Suppressor macrophage treated with lipopolysaccharide for 1 hour (primary cell): ENCODE measurements at places on chromosomes 11 and 22.

DNA sequence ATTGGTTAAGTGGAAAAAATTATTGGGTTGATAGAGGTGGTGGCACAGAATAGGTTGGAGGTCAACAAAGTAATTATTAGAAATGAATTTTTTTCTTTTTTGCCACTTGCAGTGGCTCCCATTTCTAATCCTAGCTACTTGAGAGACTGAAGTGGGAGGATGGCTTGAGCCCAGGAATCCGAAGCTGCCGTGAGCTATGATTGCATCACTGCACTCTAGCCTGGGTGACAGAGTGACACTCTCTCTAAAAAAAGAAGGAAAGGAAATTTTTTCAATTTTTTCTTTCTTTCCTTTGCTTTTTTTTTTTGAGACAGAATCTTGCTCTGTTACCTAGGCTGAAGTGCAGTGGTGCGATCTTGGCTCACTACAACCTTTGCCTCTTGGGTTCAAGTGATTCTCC lies 2.2 kb upstream of the BCO2 start:
- no peak for DNase-seq

DNA sequence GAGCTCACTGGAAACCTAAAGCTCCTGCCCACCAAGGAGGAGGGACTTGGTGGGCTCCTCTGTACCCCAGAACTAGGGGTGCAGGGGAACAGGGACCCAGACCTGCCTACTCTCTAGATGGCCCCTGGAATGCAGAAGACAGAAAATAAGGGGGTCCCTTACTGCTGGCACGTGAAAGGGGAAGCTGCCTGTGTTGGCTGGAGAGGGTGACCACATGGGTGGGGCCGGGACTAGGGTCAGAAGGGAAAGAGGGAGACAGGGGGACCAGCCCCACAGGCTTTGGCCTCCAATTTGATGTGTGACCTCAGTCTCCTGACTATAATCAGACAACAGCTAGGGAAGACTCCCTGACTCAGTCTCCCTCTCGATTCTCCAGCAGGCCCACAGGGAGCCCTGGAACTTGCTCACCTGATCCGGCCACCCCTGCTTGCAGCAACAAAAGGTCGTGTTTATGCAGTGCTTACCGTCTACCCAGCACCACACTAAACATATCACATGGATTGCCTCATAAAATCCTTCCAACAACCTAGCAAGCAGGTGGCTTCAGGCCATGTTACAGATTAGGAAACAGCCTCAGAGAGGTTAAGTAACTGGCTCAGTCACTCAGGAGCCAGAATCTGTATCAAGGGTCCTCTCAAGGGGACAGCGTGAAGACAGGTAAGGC lies 10.2 kb downstream of the ARAP1 start:
- DNase-seq: no peak

GRCh38 chr11:80980227-80980626 lies 1539.4 kb upstream of the TENM4 start:
- no peak for DNase-seq

GRCh38 chr11:83161610-83162199 lies 4.8 kb downstream of the PCF11 start:
- DNase-seq: no peak

DNA sequence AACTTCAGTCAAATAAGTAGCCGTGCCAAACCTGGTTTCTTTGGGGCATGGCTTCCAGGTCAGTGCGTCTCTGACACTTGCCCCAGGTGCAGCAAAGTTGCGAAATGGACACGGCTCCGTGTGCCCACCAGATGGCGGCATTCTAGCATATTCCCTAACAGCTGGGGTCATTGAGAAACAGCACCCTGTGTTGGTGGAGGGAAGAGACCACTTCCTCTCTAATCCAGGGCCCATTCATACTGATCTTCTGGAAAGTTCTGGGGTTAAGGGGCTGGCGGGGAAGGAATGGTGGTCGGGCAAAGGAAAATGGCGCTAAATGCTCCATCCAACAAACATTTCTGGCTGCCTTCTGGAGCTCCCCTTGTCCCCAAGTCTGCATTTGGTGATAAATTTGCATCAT lies 141.2 kb upstream of the TIMP3 start:
- peak; percentile 82 for DNase-seq

DNA sequence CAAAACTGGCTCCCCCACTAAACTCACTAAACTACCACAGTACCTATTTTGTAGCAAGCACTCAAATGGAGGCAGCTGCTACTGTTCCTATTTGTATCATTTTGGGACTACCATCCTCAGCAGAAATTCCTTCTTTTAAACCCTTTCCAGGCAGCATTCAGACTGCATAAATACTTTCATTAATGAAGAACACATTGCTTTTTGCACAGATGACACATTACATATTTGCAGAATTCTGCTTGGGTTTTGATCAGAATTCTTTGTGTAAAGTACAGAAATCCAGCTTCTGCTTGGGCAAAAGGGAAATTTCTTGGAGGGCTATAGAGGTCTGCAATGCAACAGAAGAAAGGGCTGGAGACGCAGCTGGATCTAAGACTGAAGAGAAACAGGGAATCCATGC lies 24.2 kb downstream of the RBX1 start:
- DNase-seq: no peak

GRCh38 chr11:119361056-119361787 lies 14.7 kb upstream of the MFRP start:
- DNase-seq: peak; percentile 87

DNA sequence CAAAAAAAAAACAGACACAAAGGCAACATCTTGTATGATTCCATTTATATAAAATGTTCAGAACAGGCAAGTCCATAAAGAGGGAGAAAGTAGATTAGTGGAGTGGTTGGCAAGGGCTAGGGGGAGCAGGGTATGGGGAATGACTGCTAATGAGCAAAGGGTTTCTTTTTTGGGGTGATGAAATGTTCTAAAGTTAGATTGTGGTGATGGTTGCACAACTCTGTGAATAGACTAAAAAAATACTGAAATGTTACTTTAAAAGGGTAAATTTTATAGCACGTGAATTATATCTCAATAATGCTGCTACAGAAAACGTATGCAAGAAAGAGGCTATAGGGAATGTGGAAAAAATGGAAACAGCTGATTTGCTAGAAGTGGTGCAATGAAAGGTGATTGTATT lies 155.1 kb downstream of the TENM4 start:
- DNase-seq: peak; percentile 1

DNA sequence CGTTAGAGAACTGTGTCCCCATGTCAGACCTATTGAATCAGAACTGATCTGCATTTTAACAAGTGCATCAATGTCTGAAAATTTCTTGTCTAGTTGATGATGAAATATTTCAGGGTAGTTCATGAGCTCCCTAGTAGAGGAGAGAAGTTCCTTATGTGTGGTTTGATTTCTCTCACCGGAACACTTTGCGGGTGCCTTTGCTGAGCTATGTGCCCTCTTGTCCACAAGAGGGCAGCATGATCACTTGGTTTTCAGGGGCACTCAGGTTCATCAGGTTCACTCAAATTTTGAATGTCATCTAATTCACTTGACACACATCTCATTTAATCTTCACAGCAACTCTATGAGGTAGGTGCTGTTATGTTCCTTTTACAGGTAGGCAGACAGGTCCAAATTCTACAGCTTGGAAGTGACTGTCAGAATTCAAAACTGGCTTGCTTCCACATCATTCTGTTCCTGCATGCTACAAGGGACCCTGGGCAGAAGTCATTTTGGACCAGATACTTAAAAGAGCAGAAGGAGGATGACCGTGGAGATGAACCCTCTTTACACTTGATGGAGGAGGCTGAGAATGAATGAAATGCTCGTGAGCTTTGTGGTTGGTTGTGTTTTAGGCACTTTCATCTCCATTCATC lies 55.6 kb downstream of the P4HA3 start:
- DNase-seq: peak; percentile 70

DNA sequence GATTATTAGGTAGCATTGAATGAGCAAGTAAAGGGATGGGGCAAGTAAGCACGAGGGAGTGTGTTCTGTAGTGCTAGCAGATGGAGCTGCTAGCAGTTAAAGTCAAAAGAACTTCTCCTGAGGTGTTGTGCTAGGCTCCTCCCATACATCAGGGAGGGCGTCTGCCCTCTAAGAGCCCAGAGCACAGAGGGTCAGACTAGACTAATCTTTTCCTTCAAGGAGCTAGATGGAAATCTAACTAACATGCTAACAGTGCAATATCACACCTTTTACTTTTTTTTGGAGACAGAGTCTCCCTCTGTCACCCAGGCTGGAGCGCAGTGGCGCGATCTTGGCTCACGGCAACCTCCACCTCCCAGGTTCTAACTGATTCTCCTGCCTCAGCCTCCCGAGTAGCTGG lies 3.2 kb upstream of the PLA2G6 start:
- DNase-seq: no peak

GRCh38 chr11:114194702-114195101 lies 101.5 kb upstream of the NNMT start:
- no peak for DNase-seq

GRCh38 chr11:111909378-111909777 lies 2.2 kb downstream of the CRYAB start:
- no peak for DNase-seq

DNA sequence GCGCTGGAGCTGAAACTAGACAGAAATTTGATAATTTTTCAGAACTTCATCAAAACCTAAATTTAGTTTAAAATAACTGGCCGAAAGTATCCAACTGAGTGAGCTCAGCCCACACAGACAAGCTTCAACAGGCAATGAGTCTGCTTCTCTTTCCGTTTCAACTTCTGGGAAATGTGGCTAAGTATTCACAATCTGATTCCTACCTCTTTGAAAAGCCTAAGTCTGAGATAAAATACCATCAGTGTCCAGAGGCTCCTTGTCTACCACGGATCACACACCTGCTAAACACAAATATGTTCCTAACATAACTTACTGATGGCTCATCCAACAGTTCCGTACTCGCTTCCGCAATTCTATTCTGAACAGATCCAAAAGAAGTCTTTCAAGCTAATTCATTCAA lies 8.5 kb downstream of the SIK3 start:
- DNase-seq: no peak

DNA sequence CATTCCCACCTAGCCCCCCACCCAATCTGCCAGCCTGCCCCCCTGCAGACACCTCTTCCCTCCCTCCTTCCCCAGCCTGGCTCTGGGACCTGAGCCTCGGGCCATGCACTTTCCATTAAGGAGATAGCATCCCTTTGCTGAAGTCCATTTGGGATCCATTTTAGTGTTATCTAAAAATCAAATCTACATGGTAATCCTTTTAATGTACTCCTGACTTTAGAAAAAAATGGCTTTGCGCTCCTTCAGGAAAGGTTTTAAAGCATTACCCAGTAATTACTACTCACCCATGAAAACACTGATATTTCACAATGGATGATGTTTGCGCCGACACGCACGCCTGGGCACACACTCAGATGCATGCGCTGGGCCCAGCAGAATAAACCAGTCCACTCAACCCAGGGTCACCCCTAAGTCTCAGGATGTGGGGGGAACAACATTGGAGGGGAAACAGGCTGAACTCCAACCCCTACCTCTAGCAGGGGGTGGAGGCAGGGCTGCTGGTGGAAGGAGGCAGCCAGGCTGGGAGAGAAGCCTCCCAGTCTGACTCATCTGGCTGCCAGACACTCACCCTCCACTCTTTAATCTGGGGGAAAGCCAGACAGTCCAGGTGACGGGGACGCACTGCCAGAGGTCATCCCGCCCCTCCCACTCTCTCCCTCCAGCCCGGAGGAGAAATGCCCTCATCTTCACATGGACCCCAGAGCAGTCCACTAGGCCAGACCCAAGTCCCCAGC lies 29.8 kb downstream of the LMO1 start:
- DNase-seq: no peak

GRCh38 chr11:76768909-76769560 lies 14.1 kb upstream of the TSKU start:
- peak; percentile 31 for DNase-seq

DNA sequence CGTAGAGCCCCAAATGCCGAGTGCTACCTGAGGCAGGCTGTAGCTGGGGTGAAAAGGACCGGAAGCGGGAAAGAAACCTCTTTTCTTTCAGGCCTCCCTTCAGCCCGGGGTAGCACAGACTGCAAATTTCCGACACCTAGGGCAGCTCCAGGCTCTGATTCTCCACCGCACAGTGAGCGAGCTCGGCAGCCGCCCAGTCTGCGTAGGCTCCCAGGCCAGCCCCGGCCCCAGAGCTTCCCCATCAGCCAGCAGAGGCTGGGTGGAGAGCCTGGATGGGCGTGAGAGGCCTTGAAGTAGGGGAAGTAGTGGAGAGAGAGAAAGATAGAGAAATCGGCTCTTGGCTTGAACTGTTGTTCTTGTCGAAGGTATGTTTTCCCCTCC lies 9.3 kb upstream of the PAX6 start:
- no peak for DNase-seq

GRCh38 chr11:87866951-87867350 lies 308.3 kb downstream of the RAB38 start:
- no peak for DNase-seq

DNA sequence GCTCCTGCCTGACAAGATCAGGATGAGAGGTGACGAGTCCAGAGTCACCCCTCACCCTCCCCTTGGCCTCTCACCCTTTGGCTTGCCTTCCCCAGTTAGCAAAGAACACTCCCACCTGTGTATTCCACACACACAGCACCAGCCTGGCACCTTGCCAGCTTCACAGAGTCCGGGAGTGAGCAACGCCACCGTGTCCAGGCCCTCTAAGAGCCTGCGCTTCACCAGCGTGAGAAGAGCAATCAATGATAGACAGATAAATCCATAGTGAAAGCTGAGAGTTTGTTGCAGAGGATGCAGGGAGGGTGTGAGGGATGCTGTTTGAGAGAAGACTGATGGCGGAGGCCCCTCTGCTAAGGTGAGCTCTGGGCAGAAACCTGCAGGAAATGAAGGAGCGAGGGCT lies 404.5 kb downstream of the LARGE1 start:
- no peak for DNase-seq

DNA sequence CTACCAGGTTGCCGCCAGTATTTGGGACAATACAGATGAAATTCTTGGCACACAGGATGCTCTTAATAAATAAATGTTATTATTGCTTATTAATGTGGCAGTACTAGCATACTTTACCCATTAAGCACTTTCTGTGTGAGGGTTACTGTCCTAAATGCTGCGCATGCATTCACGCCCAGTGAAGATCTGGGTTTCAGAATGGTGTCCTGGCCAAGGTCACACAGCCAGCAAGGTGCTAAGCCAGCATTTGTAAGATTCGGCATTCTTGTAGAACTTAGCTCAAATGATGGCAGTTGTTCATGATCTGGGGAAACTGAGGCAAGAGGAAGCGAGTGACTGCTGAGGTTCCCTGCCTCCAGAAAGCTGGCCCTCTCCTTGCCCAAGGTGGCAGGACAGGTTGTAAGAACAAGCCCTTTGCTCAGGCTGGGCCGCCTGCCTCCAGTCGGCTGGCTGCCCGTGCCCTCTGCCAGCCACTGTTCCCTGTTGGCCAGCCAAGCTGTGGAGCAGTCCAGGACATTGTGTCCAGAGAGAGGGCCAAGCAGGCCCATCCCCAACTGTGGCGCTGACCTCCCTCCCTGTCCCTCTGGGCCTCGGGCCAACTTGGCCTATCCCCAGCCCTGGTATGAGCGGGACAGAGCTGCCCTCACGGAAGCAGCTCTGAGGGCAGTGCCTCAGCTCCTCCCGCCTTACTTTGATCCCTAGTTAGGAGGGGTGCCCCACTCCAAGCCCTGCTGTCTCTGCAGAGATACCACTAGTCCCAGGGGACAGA lies 28.8 kb downstream of the TOB2 start:
- DNase-seq: no peak
